CD4-positive, alpha-beta T cell treated with Interleukin-4 for 1 hour (primary cell): ENCODE measurements at places on chromosomes 11 and 22.

DNA sequence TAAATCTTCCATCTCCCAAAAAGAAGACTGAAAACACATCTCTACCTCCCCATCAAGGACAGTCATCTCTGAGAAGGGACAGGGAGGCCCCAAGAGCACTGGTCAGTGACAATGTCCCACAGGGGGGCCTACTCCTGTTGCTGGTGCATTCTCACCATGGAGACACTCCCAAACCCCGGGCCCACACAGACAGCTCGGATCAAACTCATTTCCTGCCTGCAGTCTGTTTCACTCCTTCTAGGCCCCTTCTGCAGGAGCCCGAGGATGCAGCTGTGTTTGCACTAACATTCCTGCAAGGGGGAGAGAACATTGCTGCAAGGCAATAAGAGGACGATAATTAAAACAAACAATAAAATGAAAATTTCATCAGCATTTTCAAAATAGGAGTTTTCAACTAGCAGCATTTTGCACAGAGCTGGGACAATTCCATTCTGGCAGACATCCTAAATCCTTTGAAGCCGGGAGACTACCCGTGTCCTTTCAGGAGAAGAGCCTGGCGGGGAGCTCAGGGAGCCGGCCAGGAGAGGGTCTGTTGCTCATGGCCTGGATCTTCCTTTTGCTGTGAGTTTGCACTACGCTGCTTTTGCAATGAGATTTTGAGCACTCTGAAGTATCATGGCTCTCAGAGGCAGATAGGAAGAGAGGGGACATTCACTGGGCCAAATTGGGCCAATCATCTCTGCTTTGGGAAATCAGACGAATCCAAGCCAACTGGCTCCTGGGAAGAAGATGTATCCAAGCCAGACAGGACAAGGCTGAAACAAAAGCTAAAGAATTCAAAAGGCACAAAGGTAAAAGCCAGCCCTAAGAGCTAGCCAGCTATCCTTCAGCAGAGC, 33.2 kb downstream of the SPATA19 start:
- no peak for DNase-seq

- DNase-seq = no peak
Measured at GRCh38 chr22:20949698-20950183, 17.3 kb upstream of the AIFM3 start.

- no peak for DNase-seq
Measured at GRCh38 chr11:130854483-130854882, 61.8 kb downstream of the SNX19 start.

GRCh38 chr11:19558189-19558986, 154.2 kb upstream of the NAV2 start:
- no peak for DNase-seq

GRCh38 chr11:85740481-85741400, 54.7 kb upstream of the CCDC89 start:
- no peak for DNase-seq

GRCh38 chr11:64923151-64923661, 1.3 kb upstream of the PPP2R5B start:
- DNase-seq = no peak

DNA sequence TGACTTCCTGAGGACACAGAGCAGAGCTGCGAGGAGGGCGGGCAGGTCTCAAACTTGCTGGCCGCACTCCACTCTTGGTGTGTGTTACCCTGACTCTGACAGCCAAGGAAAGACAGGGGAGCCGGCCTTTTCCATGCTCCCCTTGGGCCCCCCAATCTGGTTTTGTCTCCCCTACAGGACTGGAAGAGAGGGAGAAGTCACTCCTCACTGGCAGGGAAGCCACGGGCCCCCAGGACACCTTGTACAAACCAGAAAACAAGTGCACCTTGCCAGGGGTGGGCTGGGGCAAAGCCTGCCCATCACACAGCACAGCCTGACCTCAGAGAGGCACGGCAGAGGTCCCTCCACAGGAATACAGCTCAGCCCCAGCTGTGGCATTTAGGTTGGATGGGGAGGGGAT, 20.2 kb downstream of the CBX7 start:
- no peak for DNase-seq

- no peak for DNase-seq
Measured at GRCh38 chr22:47124451-47124881, 362.0 kb downstream of the TBC1D22A start.

DNA sequence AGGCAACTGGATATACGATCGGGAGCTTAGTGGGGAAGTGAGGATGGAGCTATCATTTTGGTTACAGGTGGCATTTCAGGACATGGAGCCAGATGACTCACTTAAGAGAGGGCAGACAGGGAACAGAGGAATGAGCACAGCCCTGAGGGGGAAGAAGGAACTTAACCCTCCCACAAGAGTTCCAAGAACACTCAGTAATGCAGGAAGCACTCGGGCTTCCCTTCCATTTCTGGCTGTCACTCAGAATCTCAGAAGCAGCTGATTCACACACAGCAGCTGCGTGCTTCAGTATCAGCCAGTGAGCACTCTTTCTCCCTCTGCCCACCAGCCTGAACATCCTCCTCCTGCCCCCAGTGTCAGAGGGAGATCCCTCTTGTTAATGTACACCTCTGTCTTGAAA, 34.8 kb downstream of the EFCAB6 start:
- no peak for DNase-seq

GRCh38 chr11:126992065-126992803, 8.3 kb downstream of the KIRREL3 start:
- no peak for DNase-seq

- DNase-seq = peak; percentile 55
Measured at GRCh38 chr11:72924568-72925190, 110.5 kb downstream of the ATG16L2 start.

- no peak for DNase-seq
Measured at GRCh38 chr11:113873236-113873626, 2.1 kb downstream of the USP28 start.

- DNase-seq = no peak
Measured at GRCh38 chr11:103964390-103964789, 72.0 kb upstream of the DDI1 start.

GRCh38 chr11:71568704-71569349, 3.5 kb downstream of the KRTAP5-10 start:
- DNase-seq = no peak

- DNase-seq = no peak
Measured at GRCh38 chr11:3127706-3128355, 37.3 kb downstream of the OSBPL5 start.

- no peak for DNase-seq
Measured at GRCh38 chr11:63599211-63600122, 14.8 kb downstream of the PLAAT3 start.

GRCh38 chr22:50498322-50498890, 9.1 kb downstream of the LMF2 start:
- peak; percentile 78 for DNase-seq

DNA sequence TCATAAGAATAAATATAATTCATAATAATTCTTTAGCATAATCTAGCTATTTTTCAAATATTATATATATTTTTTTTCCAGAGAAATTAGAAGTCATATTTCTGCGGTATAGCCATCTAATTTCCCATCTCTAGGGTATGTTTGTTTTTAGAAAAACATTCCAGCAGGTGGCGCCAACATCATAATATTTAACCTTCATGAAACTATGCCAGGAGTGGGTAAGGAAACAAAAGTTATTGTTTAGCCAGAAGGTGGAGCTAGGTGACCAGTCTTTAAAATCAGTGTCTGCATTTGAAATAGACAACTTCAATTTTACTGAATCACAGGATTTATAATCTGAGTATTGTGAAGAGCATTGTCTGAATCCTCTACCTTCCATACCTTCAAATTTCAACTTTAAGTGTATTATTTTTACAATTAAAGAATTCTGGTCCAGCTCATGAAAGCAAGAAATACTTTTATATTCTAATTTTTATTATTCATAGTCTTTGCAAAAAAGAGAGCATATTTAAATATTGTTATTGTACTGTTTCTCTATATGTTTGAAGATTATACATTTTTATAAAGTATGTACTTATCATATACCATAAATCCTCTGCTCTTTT, 15.7 kb upstream of the CCDC179 start:
- peak; percentile 79 for DNase-seq
